ENCODE measurements at places on chromosomes 7 and 10. TPM values are rescaled to one million over a fixed set of nuclear protein-coding genes. Genes with fewer than 3 reads are reported as not detected.

ELN gene
- 2.8 TPM for polyA plus RNA-seq

SPDYE2B gene
- not detected for polyA plus RNA-seq

ATRNL1 gene
- polyA plus RNA-seq, result 0.17 TPM

MICU1 gene
- polyA plus RNA-seq, result 57.7 TPM

CPA5 gene
- polyA plus RNA-seq, result 0.14 TPM

CREB5 gene
- polyA plus RNA-seq, result 23.3 TPM

GIMAP4 gene
- not detected for polyA plus RNA-seq

RSPH10B2 gene
- polyA plus RNA-seq, result not detected

PTPRZ1 gene
- not detected for polyA plus RNA-seq

C10orf53 gene
- not detected for polyA plus RNA-seq

ANKRD30A gene
- polyA plus RNA-seq, result not detected

SPDYE2 gene
- not detected for polyA plus RNA-seq

PAPOLB gene
- not detected for polyA plus RNA-seq

NEUROD6 gene
- not detected for polyA plus RNA-seq

GNAI1 gene
- polyA plus RNA-seq, result 31.9 TPM

PRSS58 gene
- polyA plus RNA-seq, result not detected

CAV1 gene
- 1,356 TPM for polyA plus RNA-seq

CABCOCO1 gene
- 0.83 TPM for polyA plus RNA-seq

SPDYE17 gene
- polyA plus RNA-seq, result not detected

DNA sequence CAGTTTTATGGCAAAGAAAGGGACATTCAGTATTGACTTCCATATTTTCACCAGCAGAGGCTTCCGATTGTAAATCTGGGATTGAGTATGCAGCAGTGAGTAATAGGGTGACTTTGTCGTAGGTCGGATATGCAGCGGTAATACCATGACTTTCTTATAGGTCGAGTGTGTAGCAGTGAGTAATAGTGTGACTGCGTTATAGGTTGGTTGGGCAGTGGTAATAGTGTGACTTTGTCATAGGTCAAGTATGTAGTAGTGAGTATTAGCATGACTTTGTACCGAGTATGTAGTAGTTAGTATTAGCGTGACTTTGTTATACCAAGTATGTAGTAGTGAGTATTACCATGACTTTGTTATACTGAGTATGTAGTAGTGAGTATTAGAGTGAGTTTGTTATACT lies 268.2 kb upstream of the ADARB2 start:
- no peak for DNase-seq

DNA sequence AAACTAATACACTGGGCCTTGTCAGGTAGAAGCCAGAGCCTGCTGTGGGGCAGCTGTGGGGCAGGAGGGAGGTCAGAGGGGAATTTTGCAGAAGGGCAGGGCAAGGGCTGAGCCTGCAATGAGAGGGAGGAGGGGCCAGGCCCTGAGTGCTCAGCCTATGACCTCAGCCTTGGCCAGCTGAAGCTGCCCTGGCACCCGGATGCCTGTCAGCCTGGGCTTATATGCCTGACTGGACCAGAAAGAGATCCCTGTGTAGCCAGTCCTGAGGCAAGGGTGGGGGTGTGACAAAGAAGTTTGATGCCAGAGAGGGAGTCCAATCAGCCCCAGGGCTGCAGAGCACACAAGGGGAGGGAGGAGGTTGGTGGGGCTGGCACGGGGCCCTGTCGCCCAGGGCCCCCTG lies 22.3 kb upstream of the PRRT4 start:
- DNase-seq, result no peak

DNA sequence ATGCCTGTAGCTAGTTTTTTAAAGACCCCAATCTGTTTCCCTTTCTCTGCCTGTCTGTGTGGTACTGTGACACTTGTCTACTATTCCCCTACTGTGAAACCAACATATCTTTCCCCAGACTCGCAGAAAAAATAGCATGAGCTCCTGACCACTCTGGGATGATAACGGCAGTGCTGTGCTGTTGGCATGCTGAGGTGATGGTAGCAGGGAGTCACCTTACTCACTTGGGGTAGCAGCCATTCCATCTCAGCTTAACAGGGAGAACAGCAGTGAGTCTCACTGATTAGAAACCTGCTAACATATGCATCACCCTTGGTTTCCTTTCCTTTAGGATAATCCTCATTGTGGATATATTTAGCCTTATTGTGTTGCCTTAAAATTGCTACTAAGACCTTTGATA lies 469.6 kb upstream of the FZD8 start:
- DNase-seq, result no peak

- no peak for DNase-seq
Observed at GRCh38 chr10:75672842-75673241, 241.4 kb downstream of the LRMDA start.

DNA sequence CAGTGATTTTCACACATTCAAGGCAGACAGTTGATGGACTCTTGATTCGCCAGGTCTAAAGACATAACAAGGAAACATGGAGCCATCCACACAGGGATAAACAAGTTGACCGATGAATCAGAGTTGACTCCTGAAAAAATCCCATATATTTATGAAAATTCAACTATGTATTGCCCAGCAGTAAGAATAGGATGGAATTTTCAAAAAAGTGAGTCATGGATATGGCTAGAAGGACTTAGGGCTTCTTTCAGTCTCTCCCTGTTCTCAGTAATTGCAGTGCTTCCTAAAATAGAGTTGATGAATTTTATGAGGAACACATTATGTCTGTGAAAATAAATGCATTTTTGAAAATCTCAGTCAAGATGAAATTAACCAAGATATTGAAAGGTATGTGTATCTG lies 301.2 kb downstream of the PLXDC2 start:
- DNase-seq, result no peak

GRCh38 chr7:124907490-124907889 lies 22.1 kb downstream of the POT1 start:
- no peak for DNase-seq

- no peak for DNase-seq
Observed at GRCh38 chr10:96365571-96365970, 6.8 kb upstream of the OPALIN start.

- no peak for DNase-seq
Observed at GRCh38 chr7:1548944-1549343, 7.1 kb downstream of the TMEM184A start.

GRCh38 chr7:32062150-32062549 lies 8.1 kb downstream of the PDE1C start:
- no peak for DNase-seq

GRCh38 chr7:2151237-2151636 lies 81.5 kb downstream of the MAD1L1 start:
- no peak for DNase-seq

- DNase-seq, result no peak
Observed at GRCh38 chr10:119917777-119918176, 25.2 kb downstream of the SEC23IP start.

- DNase-seq, result peak; percentile 50
Observed at GRCh38 chr7:137903382-137904169, 56.8 kb upstream of the DGKI start.

- no peak for DNase-seq
Observed at GRCh38 chr7:4738711-4739527, 36.5 kb upstream of the AP5Z1 start.

GRCh38 chr7:8354503-8354902 lies 78.9 kb upstream of the NXPH1 start:
- DNase-seq, result no peak

DNA sequence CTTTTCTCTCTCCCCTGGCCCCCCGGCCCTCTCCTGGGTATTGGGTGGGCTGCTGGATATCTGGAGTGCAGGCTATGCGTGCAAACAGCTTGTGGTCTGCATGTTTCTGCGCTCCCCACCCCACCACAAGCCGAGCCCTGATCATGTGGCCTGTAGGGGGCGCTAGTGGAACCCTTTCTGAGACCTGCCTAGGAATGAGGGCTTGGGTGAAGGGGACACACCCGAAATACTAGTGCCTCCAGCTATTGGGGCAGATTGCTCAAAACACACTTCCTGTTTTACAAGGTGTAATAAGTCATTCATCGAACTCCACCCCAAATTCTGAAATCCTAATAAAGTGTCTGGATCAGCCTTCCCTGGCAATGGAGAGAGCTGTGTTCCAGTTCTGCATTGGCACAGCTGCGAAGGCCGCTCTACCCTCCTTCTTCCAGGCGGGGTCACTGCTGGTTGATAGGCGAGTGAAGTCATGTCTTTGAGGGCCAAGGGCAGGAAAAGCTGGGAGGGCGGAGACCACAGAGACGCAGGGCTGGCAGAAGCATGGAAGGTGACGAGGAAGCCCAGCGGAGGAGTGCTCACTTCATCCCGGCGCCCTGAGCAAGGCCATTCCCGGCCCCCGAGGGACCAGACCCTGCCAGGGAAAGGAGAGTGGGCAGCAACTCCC lies 19.8 kb upstream of the PRRT4 start:
- DNase-seq, result no peak

DNA sequence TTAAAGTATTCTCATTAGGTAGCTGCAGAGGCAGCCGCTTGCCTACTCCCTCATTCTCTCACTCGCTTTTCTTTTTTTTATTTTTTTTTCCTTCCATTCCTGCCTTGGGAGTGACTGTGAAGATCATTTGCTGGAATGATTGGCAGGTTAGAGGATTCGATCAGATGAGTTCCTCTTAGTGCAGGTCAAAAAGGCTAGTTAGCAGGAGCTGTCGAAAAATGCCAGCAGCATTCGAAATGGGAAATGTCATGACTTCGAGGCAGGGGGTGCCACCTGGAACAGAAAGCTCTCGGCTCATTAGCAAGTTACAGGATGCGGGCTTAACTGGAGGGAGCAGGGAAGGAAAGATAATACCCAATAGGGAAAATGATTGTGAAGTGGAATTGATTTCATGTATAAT lies 137.5 kb upstream of the FZD1 start:
- no peak for DNase-seq

DNA sequence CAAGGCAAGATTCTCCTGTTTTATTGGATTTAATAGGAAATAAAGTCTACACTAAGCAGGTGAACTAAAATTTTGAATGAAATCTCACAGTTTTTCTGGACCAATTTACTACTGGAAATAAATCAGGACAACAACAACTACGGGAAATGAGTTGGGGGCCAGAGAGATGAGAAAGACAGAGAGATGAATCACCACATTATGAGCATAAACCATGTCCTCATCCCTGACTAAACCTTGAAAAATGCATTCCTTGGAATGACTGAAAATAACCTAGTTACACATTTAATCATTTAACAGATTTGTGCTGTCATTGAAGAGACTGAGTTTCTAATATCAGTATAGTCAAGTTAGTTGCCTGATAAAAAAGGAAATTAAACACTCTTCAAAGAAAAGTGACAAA lies 608.4 kb upstream of the KCND2 start:
- peak; percentile 20 for DNase-seq

- DNase-seq, result no peak
Observed at GRCh38 chr10:63935705-63936104, 414.5 kb downstream of the REEP3 start.

- DNase-seq, result peak; percentile 62
Observed at GRCh38 chr7:121081327-121081936, 92.9 kb downstream of the CPED1 start.

GRCh38 chr10:74337330-74338016 lies 186.5 kb downstream of the ADK start:
- DNase-seq, result no peak

DNA sequence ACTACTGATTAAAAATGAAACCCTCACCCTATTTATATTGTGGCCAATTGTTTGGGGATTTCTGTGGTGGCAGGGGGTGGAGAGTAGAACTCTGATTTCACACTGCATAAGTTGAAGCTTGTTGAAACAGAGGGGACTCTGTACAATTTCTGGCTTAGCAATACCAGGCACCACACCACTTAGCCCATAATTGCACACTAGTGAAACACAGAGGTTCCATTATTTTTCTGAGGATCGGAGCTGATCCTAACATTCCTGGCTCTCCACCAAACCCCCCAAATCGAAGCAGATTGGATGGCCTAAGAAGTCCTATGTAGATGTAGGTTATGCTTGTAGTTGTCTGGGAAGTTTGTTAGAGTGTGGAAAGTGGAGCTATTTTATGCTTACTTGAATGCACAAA lies 47.0 kb downstream of the PTN start:
- DNase-seq, result no peak

DNA sequence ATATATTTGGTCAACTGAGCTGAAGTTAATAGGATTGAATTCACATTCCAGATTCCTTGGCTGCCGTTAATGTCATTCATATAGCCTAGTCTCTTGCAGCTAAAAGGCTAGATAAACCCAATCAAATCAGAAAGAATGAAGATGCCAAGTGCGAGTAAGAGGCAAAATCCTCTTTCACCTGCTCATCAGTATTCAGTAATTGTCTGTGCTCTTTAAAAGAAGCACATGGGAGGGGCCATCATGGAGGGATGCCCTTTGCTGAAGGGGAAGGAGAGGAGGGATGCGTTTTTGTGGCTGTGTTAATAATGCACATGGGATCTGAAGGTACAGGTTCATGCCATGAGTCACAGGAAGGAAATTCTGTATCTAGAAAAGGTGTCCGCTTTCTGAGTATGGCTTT lies 232.2 kb downstream of the TMEM178B start:
- no peak for DNase-seq

DNA sequence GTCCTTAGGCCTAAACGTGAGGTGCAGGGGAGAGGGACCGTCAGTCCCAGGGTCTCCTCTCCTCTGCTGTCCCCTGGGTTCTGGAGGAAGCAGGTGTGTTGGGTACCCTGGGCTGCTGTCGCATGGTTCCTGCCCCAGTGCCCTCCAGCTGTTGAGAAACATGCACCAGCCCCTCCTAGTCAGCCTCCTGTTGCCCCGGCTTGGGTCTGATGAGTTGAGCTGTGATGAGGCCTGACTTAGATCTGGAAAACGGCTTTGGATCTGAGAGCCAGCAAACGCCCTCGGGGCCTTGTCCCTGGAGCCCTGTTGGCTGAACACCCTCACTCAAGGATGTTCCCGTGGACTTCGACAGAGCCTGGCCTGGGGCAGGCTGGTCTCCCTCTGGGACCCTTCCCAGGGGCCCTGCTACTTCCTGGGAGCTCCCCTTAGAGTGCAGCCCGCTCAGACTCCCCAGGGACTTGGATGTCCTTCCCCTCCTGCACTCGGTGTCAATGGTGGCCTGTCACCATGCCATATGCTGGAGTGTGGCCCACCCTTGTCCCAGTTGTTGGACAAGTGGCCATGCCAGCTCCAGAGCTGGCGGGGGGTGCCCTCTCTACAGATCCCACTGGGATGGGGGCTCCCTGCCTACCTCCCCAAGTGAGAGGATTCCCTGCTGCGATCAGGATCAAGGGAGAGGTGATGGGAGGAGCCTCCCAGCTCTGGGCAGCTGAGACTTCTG lies 12.3 kb downstream of the ZNF316 start:
- no peak for DNase-seq

Data from AG04450 (cell line).